ENCODE measurements at places on chromosomes 6 and 20.

DNA sequence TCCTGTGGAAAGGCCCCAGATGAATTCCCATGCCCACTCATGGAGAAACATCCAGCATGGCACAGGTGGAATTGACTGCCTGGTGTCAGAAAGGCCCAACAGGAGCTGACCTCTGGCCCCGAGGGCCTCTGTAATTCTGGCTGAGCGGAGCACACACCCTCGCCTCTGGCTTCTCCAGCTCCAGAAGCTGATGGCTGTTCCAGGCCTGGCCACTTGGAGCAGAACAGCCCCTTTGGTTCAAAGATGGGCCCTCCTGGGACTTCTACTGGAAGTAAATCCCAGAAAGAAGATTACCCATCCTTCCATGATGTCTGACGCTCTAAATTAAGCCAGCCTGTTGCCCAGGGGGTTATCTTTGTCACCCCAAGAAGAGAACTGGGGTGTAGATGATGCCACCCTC lies 275.1 kb upstream of the CDH4 start:
- no peak for DNase-seq

- no peak for DNase-seq
Measured at GRCh38 chr6:83824831-83825230, 28.3 kb upstream of the RIPPLY2 start.

- DNase-seq = no peak
Measured at GRCh38 chr6:9103876-9104521, 668.7 kb upstream of the SLC35B3 start.

- peak; percentile 56 for DNase-seq
Measured at GRCh38 chr6:121549736-121550135, 114.3 kb downstream of the GJA1 start.

- DNase-seq = peak; percentile 85
Measured at GRCh38 chr20:35395728-35396127, 16.0 kb downstream of the UQCC1 start.

DNA sequence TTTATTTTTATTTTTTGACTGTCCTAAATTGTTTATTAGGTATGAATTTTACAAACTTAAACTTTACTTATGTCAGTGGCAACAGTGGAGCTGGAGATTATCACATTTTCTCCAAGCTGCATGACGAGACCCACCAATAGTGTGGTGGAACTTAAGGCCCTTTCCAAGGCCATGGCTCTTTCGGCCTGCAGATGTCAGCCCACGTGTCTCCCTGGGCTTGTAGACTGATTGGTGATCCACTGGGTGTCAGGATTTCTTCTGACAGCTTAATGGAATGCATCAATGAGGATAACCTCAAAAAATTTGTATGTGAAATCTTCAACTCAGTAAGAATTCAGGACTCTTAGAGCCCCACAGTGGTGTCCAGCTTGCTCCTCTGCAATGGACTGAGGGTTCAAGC lies 32.3 kb upstream of the OVOL2 start:
- DNase-seq = no peak

GRCh38 chr20:59182401-59183044 lies 18.9 kb downstream of the ZNF831 start:
- no peak for DNase-seq

DNA sequence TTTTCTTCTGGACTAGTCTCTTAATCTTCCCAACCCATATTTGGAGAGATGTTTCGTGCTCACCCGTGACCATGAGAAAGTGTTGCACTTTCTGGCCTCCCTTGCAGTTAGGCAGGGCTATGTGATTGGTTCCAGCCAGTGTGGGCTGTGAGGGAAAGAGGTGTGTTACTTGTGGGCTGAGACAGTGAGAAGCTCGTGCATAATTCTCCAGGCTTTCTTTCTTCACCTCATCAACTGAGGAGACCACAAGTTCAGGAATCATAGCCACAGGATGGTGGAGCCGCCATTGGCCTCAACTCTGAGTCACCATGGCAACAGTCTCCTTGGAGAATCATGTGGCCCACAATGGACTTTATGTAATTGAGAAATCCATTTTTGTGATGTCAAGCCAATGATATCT lies 57.5 kb upstream of the FUCA2 start:
- DNase-seq = peak; percentile 31

GRCh38 chr6:170212051-170212756 lies 78.7 kb downstream of the DLL1 start:
- no peak for DNase-seq

GRCh38 chr6:123551939-123552707 lies 84.6 kb downstream of the TRDN start:
- DNase-seq = peak; percentile 85

DNA sequence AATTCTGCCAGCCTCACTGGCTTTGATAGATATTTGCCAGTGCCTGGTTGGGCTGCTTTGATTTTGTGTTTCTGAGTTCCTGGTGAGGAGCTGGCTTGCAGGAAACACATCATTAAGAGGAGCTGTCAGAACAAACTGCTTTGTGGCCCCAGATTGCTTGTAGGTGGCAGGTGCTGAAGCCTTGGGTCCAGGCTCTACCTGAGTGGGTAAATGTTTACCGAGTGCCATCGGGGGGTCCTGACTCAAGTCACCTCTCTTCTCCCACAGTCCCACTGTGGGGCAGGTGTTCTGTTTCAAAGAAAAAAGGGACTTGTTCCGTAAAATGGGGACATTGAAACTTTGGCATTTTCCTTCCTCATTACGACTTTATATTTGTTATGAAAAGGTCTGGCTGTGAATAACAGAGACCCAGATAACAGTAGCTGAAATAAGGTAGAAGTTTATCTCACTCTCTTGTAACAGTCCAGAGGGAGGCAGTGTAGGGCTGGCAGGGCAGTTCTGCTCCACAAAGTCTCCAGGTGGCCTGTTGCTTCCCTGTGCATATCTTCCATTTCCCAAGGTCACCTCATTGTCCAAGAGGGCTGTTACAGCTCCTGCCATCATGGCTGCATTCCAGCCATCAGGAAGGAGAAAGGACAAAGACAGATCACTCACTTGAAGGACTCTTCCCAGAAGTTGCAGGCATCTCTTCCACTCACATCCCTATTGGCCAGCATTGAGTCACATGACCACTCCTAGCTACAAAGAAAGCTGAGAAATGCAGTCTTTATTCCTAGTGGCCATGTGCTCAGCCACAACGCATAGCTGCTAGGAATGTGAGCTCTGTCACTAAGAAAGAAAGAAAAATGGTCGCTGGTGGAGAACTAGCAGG lies 149.9 kb upstream of the KCNG1 start:
- no peak for DNase-seq

- DNase-seq = peak; percentile 72
Measured at GRCh38 chr6:21593927-21594415, 420 bp downstream of the SOX4 start.

DNA sequence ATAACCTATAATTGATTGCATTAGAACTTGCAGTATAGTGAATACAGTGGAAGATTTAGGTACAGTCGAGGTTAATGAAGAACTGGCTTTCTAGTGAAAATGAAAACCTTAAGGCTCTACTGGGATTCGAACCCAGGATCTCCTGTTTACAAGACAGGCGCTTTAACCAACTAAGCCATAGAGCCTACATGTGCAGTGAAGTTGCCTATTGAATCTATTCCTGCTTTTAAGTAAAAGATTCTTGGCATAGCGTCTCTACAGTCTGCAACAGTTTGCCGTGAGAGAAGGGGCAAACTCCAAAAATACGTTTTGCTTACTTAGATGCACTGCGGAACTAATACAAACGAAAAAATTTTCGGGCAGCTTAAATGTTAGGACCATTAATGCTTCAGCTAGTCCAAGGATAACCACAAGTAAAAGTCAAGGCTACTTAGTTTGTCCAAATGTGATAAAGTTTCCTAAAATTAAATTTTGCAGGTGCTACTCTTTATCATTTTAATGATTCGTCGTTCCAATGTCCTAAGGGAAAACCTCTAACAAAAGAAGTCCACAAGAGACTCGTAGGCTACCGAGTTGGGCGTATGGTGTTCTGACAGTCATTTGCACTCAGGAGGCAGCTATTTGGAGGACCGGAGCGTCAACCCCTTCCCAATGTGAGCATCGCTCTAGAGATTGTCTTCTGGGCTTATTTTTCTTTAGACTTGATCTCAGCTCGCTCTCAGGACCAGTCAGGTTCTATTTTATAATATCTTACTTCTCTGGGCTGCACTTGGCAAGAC lies 31.3 kb upstream of the ZSCAN23 start:
- peak; percentile 84 for DNase-seq

DNA sequence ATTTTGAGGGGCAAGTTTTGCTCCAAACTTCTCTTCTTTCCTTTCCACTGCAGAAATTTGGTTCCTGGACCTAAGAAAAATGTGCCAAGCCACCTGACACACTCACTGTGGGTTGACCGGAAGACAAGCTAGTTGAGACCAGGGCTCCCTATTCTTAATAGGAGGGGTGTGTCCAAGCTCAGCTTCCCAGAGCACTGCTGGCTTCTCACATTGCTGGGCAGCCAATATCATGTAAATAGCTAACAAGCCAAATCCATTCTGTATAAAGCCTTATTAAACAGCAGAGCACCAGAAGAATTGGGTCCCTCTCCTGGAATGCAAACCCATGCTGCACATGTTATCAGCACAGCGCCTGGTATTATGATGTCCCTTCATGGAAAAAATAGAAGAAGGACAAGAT lies 17.0 kb upstream of the SAMD3 start:
- DNase-seq = peak; percentile 8

GRCh38 chr20:49503176-49503575 lies 20.7 kb upstream of the KCNB1 start:
- no peak for DNase-seq

DNA sequence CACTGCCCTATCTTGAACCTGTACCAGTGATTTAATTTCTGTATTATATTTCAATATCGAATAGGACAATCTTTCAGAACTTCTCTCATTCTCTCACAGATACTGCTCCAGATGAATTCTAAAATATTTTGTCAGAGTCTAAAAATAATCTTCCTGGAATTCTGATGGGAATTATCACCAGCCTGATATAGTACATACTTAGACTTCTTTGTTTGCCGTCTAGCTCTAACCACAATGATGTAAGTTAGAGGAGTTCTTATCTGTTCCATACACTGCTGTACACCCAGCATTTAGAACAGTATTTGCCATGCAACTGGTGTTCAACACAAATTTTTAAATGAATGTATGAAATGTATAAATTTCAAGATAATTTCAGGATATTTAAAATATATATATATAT lies 1.3 kb upstream of the HUS1B start:
- DNase-seq = peak; percentile 60

GRCh38 chr6:5854899-5855298 lies 151.8 kb downstream of the NRN1 start:
- DNase-seq = no peak

- DNase-seq = peak; percentile 24
Measured at GRCh38 chr6:332671-333070, 40.4 kb downstream of the DUSP22 start.

DNA sequence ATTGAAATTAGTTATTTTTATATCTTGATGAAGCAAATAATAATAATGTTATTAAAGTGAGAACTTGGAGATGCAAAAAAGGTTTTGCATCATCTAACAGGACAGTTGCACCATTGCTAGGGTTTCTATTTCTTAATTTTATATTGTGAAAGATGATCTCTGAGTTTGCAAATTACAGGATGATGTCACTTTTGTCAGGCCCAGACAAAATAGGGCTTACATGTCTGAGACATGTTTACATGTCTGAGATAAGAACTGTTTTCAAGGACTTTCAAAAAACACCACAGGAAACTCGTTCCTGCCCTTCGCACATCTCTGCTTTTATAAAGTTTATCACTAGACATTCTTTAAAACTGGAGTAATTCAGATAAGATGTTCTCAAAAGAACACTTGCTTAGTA lies 1075.8 kb upstream of the MANEA start:
- DNase-seq = no peak

DNA sequence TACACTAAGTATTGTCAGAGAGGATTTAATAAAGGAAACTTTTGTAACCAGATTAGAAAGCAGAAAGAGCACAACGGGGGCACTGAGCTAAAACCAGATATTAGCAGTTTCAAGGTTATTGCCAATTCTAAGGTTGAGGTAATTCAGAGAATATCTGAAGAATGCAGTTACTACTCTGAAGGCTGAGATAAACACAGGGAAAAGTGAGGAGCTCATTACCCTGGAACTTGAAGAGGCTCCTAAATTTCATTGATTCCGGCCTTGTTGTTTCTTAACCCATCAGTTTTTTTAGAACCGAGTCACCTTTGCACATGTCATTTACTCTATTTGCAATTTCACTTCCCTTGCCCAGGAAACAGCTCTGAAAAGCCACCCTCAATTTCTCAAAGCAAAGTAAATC lies 72.4 kb upstream of the BTBD3 start:
- DNase-seq = peak; percentile 39

DNA sequence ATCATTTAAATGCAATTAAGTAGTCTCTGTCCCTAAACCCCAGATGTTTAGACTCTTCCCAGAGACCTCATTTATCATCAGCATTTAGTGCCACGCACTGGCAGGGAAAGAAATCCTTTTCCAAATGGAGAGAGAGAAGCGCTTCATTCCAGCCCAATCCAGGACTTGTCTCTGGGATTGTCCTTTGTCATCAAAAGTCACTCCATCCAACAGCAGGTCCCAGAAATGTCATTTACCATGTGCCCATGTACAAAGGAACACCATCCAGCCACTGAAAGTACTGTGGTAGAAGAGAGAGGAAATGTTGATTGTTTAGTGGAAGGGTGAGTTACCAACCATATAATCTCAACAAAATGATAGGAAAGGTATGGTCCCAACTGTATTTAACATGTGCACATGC lies 66.9 kb upstream of the SMIM28 start:
- no peak for DNase-seq

DNA sequence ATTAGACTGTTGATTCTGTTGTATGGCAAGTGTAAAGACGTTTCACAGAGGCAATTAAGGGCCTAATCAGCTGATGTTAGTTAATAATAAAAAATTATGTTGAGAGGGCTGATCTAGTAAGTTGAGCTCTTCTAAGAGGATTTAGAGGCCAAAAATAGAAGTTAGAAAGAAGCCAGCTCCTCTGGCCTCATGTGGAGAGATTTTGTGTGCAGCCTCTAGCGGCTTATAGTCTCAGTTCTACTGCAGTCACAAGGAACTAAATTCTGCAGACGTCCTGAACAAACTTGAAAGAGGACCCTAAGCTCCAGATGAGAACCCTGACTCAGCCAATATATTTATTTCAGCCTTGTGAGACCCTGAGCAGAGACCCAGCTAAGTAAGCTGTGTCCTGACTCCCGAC lies 498.6 kb downstream of the BTBD3 start:
- no peak for DNase-seq

- DNase-seq = no peak
Measured at GRCh38 chr6:119542037-119542436, 192.5 kb upstream of the MAN1A1 start.

Measured in astrocyte of the hippocampus (primary cell).